ENCODE measurements at places on chromosomes 1 and 21.

- DNase-seq, result no peak
These were observed 17.7 kb downstream of the NEXN start for GRCh38 chr1:77906019-77906545.

- no peak for DNase-seq
These were observed 9.8 kb downstream of the SDHC start for GRCh38 chr1:161324020-161324419.

- DNase-seq, result peak; percentile 85
These were observed at the start of gene MEX3A for GRCh38 chr1:156082309-156083091. Gene MEX3A (minus strand): TSS chr1:156082465. CDS start chr1:156081998, 467 bp downstream.

- no peak for DNase-seq
These were observed 204.4 kb downstream of the GIPC2 start for GRCh38 chr1:78250201-78250600.

GRCh38 chr1:78980511-78980910 is 26.0 kb downstream of the ADGRL4 start:
- no peak for DNase-seq

Measured in NCI-H2171 treated with DMSO at 0.1 percent for 48 hours (cell line).